ENCODE measurements at places on chromosomes 3 and 15.

- no peak for DNase-seq
Measured at GRCh38 chr15:36265422-36265821, 314.0 kb upstream of the CDIN1 start.

GRCh38 chr3:30399394-30400181, 206.8 kb upstream of the TGFBR2 start:
- no peak for DNase-seq

GRCh38 chr3:50623840-50624474, 7.0 kb downstream of the MAPKAPK3 start:
- DNase-seq = no peak

GRCh38 chr3:78818161-78818985, 949.4 kb downstream of the ROBO1 start:
- no peak for DNase-seq

DNA sequence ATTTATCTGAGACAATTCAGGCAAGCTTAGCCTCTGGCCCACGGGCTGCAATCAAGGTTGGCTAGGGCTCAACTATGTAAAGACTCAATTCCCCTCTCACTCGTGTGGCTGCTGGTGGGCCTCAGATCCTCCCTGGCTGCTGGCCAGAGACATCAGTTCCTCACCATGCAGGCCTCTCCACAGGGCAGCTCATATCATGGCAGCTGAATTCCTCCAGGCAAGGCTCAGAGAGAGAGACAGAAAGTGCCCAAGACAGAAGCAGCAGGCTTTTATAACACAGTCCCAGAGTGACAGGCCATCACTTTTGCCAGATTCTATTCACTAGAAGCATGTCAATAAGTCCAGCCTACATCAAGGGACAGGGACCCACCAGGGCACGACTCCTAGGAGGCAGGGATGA, 63.2 kb downstream of the XXYLT1 start:
- no peak for DNase-seq

DNA sequence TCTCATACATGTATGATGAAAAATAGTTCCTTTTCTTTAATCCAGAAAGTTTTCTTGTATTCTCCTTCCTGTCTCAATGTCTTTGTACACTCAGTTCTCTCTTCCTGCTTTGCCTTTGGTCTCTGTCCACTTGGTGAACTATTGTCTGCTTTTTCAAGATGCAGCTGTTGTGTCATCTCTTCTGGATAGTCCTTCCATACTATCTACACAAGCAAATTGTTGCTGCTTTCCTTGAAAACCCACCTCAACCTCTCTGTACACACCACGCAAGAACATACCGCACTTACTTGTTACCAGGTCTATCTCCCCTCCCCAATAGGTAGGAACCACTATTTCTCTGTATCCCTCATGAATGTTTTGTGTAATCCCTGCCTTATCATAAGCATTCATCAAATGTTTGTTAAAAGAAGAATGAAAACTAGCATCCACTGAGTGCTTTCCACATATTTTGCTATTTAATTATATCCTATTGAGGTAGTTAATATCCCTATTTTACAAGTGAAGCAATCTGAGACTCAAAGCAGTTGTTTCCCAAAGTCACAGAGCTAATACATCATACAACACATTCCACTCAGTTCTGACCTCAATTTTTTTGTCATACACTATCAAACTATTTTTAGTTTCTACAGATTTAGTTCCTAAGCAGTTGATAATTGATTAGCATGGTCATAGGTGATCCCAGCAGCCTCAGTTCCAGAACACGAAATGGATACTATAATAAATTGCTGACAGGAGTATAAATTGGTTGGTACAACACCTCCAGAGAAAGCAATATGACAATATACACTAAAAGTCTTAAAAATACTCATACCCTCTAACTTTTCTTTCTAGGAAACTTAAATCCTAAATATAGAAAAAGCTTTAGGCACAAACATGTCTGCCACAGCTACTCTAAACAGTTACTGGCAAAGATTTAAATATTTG, 19.6 kb downstream of the HACL1 start:
- no peak for DNase-seq
